ENCODE measurements at places on chromosomes 11 and 22.
A peak's percentile ranks its signal among the peaks of the same experiment; 100 is the strongest.

- H3K27ac ChIP-seq: no peak overlapping the region
- no peaks in the 10 kb centered on the region for H3K27me3 ChIP-seq
- H3K4me1 ChIP-seq: no peaks in the 10 kb centered on the region
- H3K36me3 ChIP-seq: peaks cover 2% of the 10 kb centered on the region
These were observed 45.2 kb upstream of the MYO18B start for GRCh38 chr22:25696763-25697162.

DNA sequence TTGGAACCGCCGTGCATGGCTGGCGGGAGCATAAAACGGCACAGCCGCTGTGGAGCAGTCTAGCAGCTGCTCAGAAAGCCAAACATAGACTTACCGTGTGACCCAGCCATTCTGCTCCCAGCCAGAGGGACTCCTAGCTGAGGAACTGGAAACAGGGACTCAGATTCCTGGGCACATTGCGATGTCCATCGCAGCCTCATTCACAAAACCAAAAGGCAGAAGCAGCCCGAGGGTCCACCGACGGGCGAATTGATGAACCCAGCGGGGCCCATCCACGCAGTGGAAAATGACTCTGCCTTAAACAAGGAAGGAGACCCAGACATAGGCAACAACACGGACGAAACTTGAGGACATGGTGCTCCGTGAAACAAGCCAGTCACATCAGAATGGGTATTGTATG is 5.7 kb upstream of the MUC5B start:
- H3K27me3 ChIP-seq: no peaks in the 10 kb centered on the region
- no peak overlapping the region for H3K27ac ChIP-seq
- DNase-seq: no peak
- no peak overlapping the region for H3K4me3 ChIP-seq

DNA sequence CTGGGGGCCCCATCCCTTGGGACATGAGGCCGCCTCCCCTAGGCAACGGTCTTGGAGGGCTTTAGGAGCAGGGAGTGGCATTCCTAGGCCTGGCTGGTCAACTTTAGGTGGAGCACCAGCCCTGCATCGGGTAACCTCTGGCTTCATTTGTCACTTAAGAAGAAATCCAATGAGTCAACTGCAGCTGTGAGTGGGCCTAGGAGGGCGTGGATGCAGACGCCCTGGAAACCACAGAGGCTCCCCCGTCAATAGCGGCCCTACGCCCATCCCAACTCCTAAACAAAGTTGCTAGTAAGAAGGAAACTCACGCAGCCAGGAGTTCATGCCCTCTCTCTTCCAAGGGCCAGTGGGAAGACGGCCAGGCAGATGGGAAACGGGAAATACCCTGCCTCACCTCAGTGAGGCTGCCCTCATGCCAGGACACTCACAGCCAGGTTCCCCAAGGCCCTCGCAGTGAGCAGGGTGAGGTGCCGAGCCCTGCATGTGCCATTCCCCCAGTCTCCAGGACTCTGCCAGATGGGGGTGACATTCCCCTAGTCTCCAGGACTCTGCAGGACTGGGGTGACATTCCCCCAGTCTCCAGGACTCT is 20.8 kb downstream of the BID start:
- no peak overlapping the region for H3K27ac ChIP-seq
- no peaks in the 10 kb centered on the region for H3K36me3 ChIP-seq
- H3K27me3 ChIP-seq: no peaks in the 10 kb centered on the region
- no peak for DNase-seq
- H3K4me1 ChIP-seq: no peaks in the 10 kb centered on the region

DNA sequence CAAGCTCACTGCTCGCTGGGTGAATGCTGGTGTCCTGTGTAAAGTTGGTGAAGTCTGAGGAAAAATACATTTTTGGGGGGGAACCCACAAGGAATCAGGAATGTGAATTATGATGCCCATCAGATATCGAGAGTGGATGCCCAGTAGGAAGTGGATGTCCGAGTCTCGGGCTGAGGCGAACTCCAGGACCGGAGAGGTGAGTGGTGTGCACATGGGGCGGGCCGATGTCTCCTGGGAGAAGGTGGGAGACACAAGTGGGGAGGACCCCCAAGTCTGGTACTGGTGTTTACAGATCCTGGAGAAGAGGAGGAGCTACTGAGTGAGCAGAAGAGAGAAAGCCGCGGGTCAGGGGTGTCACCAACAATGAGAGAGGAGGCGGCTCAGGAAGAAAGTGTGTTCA is 19.2 kb upstream of the APOBEC3A start:
- H3K27me3 ChIP-seq: peaks cover 13% of the 10 kb centered on the region
- H3K36me3 ChIP-seq: no peaks in the 10 kb centered on the region
- no peak for DNase-seq
- H3K4me1 ChIP-seq: peaks cover 21% of the 10 kb centered on the region

- no peak for DNase-seq
- H3K36me3 ChIP-seq: no peaks in the 10 kb centered on the region
- no peak overlapping the region for H3K27ac ChIP-seq
- H3K27me3 ChIP-seq: no peaks in the 10 kb centered on the region
- H3K4me1 ChIP-seq: no peaks in the 10 kb centered on the region
- no peak overlapping the region for H3K4me3 ChIP-seq
These were observed 174.7 kb downstream of the RRAS2 start for GRCh38 chr11:14184028-14184940.

DNA sequence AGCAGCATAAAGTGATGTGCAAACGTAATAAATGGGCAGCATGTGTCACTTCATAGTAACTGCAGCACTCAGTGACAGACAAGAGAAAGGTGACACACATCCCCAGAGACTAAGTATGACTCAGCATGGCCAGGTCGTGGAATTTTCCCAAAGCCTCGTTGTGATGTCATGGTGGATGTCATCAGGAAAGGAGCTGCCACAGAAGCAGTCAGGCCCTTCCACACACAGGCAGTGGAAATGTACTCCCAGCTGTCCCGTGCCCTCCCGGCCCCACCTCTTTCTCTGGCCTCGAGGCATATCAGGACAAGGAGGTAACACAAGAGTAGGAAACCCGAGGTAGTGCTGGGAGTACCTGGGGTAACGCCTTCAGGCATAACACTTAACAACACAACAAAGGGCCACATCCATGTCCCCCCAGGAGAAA is 8.1 kb downstream of the PC start:
- H3K27me3 ChIP-seq: no peaks in the 10 kb centered on the region
- no peak for DNase-seq
- H3K4me3 ChIP-seq: no peak overlapping the region

DNA sequence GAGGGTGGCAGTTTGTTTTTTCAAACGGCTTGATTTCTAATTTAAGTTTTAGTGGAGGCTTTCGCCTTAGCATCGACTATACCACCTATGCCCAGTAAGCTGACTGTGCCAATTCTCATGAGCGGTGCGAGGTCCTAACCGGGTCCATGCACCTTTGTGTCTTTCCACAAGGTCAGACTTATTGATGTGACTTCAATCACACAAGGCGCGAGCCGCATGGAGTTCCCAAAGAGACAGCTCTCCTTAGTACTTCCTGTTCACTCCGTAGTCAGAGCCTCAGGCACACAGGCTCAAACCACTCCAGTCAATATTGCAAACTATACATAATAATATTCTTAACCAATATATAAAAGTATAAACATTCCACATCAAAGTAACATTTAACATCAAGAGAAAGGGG is 18.2 kb downstream of the ST14 start:
- no peak for DNase-seq
- peaks cover 51% of the 10 kb centered on the region for H3K4me1 ChIP-seq
- H3K27ac ChIP-seq: no peak overlapping the region
- H3K36me3 ChIP-seq: no peaks in the 10 kb centered on the region
- no peak overlapping the region for H3K4me3 ChIP-seq

- H3K27me3 ChIP-seq: no peaks in the 10 kb centered on the region
- no peak for DNase-seq
- H3K36me3 ChIP-seq: no peaks in the 10 kb centered on the region
- no peak overlapping the region for H3K27ac ChIP-seq
- H3K4me1 ChIP-seq: peaks cover 7% of the 10 kb centered on the region
These were observed 219.6 kb upstream of the SESN3 start for GRCh38 chr11:95450547-95451123.

GRCh38 chr11:90252053-90252452 is 29.2 kb upstream of the CHORDC1 start:
- peaks cover 6% of the 10 kb centered on the region for H3K27me3 ChIP-seq
- no peak overlapping the region for H3K27ac ChIP-seq
- no peaks in the 10 kb centered on the region for H3K4me1 ChIP-seq
- no peak overlapping the region for H3K4me3 ChIP-seq
- no peak for DNase-seq

DNA sequence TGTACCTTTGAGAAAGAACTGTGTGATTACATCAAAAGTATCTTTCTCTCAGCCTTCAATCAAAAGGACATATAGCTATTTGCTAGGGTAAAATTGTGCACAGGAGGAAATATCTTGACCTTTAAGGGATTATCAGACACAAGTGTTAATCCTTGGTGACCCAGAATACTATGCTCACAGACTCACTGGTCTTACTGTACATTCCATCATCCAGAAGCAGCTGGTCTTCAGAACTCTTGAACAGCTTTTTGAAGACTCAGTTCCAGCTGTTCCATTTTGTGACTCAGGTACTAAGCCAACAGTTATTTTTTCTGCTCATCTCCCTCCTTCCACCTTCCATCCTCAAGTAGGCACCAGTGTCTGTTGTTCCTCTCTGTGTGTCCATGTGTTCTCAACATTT is 19.8 kb downstream of the ZBED5 start:
- H3K27me3 ChIP-seq: no peaks in the 10 kb centered on the region
- no peak for DNase-seq
- no peak overlapping the region for H3K4me3 ChIP-seq
- no peak overlapping the region for H3K27ac ChIP-seq
- peaks cover 9% of the 10 kb centered on the region for H3K4me1 ChIP-seq

GRCh38 chr11:113736323-113736722 is 30.2 kb upstream of the TMPRSS5 start:
- H3K36me3 ChIP-seq: peaks cover 77% of the 10 kb centered on the region
- H3K27ac ChIP-seq: no peak overlapping the region
- no peak overlapping the region for H3K4me3 ChIP-seq
- H3K4me1 ChIP-seq: no peaks in the 10 kb centered on the region
- no peaks in the 10 kb centered on the region for H3K27me3 ChIP-seq

- no peaks in the 10 kb centered on the region for H3K27me3 ChIP-seq
- peaks cover 58% of the 10 kb centered on the region for H3K4me1 ChIP-seq
- no peak overlapping the region for H3K4me3 ChIP-seq
These were observed 89.0 kb upstream of the CD44 start for GRCh38 chr11:35049859-35050531.

GRCh38 chr11:121152764-121153163 is 51.7 kb downstream of the TECTA start:
- DNase-seq: no peak
- no peaks in the 10 kb centered on the region for H3K27me3 ChIP-seq
- H3K27ac ChIP-seq: no peak overlapping the region
- H3K4me3 ChIP-seq: no peak overlapping the region
- H3K36me3 ChIP-seq: no peaks in the 10 kb centered on the region

- peaks cover 30% of the 10 kb centered on the region for H3K4me1 ChIP-seq
- H3K27ac ChIP-seq: no peak overlapping the region
- no peak overlapping the region for H3K4me3 ChIP-seq
- H3K36me3 ChIP-seq: no peaks in the 10 kb centered on the region
- peaks cover 79% of the 10 kb centered on the region for H3K27me3 ChIP-seq
These were observed 2.8 kb downstream of the EMID1 start for GRCh38 chr22:29208502-29208862.

DNA sequence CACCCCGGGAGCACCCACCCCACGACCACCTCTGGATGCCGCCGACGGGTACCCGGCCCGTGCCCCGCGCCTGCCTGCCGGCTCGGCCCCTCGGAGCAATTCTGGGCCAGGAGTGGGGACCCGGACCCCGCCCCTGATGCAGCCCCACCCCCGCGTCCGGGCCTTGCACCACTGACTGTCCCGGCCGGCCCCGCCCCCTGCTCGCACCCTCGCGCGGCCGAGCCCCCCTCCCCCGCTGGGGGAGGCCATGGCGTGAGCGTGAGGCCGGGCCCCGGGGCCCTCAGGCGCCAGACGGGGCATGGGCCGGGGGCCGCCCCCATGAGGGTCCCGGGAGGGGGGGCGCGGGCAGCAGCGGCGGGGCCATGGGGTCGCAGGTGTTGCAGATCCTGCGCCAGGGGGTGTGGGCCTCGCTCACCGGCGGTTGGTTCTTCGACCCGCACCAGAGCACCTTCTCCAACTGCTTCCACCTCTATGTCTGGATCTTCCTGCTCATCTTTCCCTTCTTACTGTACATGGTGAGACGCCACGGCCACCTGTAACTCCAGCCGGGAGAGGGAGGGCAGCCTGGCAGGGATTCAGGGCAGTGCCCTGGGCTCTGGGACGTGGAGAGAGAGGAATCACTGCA is 486 bp downstream of the PCNX3 start:
- peak overlapping the region; percentile 85 for H3K27ac ChIP-seq
- H3K4me1 ChIP-seq: peaks cover 40% of the 10 kb centered on the region

GRCh38 chr11:46347637-46348311 is 511 bp downstream of the DGKZ start:
- H3K36me3 ChIP-seq: peaks cover under 1% of the 10 kb centered on the region
- DNase-seq: peak; percentile 53
- peaks cover 38% of the 10 kb centered on the region for H3K4me1 ChIP-seq
- peak overlapping the region; percentile 64 for H3K27ac ChIP-seq

DNA sequence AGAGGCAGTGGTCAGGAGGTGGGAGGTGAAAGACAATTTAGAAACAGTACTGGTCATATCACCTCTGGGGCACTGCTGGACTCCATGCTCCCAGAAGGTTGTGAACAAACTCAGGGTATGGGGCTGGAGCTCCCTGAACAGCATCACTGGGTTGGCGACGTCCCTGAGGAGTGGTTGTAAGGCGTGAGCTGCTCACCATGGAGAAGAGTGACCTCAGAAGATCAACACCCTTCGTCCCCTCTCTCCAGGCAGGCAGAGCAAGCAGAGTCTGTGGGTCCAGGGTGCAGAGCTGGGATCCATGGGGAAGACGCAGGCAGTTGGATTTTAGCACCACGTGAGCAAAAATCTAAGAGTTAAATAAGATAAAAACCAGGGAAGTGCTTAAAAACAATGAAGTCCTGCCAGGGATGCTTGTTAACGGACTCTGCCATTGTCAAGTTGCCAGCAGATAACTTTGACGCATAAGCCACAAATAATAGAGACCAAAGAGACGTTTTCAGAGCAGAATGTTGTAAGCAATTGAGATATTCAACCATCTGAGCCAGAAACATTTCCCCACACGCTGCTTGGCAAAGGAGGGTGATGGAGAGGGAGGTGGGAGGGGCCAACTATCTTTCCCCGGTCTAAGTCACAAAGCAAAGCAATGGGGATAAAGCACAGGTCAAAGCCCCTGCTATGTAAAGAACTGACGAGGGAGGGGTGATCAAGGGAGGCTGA is 13.6 kb downstream of the PNPLA5 start:
- DNase-seq: no peak
- no peaks in the 10 kb centered on the region for H3K36me3 ChIP-seq
- no peak overlapping the region for H3K4me3 ChIP-seq
- no peak overlapping the region for H3K27ac ChIP-seq
- H3K27me3 ChIP-seq: no peaks in the 10 kb centered on the region
